ENCODE measurements at places on chromosomes 13 and 19.
A peak's percentile ranks its signal among the peaks of the same experiment; 100 is the strongest.

DNA sequence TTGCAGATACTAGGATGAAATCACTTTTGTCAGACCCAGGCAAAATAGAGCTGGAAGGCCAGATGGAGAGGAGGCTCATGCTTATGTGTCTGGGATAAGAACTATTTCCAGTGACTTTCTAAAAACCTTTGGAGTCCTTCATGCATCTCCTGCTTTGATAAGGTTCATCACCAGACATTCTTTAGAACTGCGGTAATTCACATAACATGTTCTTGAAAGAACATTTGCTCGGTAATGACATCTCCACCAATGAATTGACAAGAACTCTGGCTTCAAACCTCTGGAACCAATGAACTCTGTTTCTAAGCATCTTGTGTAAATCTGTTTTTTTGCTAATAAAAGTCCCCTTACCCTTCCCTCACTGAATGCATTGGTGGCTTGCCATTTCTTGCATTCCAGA lies 112.0 kb upstream of the KL start:
- no peaks in the 10 kb centered on the region for H3K36me3 ChIP-seq
- H3K4me3 ChIP-seq, result no peak overlapping the region
- no peaks in the 10 kb centered on the region for H3K4me1 ChIP-seq
- no peak for DNase-seq
- H3K27me3 ChIP-seq, result no peaks in the 10 kb centered on the region

DNA sequence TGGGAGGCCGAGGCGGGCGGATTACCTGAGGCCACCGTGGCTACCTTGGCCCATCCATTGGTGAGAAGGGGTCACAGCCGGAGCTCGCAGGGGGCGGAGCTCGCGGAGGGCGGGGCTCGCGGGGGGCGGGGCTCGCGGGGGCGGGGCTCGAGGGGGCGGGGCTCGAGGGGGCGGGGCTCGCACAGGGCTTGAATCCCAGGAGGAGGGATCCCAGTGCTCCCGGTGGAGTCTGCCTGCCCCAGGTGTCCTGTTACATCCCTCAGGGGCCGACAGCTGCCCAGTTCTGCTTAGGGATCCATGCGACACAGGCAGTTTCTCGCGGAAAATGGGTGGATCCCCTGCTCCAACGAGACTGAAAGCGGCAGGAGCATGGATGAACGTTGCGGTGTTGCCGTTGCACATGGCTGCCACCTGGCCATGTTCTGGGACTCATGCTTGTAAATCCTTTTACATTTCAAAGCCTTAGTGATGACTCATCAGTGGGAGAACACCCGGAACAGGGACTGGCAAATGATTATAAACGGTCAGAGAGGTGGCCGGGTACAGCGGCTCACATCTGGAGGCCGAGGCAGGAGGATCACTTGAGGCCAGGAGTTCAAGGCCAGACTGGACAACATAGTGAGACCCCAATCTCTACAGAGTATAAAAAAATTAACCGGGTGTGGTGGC lies 25.1 kb downstream of the TMPRSS9 start:
- H3K27me3 ChIP-seq, result no peaks in the 10 kb centered on the region
- H3K27ac ChIP-seq, result peak overlapping the region; percentile 42
- DNase-seq, result no peak
- H3K4me3 ChIP-seq, result no peak overlapping the region
- H3K4me1 ChIP-seq, result peaks cover 12% of the 10 kb centered on the region
- no peaks in the 10 kb centered on the region for H3K36me3 ChIP-seq

- peaks cover 5% of the 10 kb centered on the region for H3K36me3 ChIP-seq
- H3K27me3 ChIP-seq, result peaks cover 36% of the 10 kb centered on the region
- H3K4me3 ChIP-seq, result no peak overlapping the region
These were observed 5.6 kb upstream of the CD33 start for GRCh38 chr19:51219307-51219706.

GRCh38 chr13:111066544-111066943 lies 48.6 kb upstream of the ARHGEF7 start:
- peaks cover 8% of the 10 kb centered on the region for H3K4me1 ChIP-seq
- H3K36me3 ChIP-seq, result peaks cover 12% of the 10 kb centered on the region
- H3K27ac ChIP-seq, result peak overlapping the region; percentile 87

- DNase-seq, result no peak
- H3K27ac ChIP-seq, result no peak overlapping the region
- H3K4me1 ChIP-seq, result no peaks in the 10 kb centered on the region
- no peak overlapping the region for H3K4me3 ChIP-seq
These were observed 29.5 kb upstream of the RBM26 start for GRCh38 chr13:79435561-79435990.

DNA sequence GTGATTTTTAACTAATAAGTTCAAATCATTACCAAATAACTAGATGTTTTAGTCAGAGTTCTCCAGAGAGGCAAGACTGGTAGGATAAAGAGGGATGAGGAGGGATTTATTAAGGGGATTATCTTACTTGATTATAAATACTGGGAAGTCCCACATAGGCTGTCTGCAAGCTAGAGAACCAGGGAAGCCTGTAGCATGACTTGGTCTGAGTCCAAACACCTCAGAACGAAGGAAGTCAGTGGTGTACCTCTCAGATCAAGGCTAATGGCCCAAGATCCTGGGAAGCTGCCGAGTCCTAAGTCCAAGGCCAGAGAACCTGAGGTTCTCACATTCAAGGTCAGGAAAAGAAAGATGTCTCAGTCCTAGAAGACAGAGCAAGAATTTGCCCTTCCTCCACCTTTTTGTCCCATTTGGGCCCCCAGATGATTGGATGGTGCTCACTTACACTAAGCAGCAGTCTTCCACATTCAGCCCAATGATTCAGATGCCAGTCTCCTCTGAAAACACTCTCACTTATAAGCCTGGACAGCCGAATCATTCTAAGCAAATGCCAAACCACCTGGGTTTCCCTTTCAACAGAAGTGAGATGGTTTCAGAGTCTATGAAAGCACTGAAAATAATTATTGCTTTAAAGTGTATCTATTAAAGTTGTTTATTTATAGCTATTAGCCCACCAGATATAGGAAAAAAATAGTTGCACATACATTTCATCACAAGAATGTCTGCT lies 1599.2 kb downstream of the OLFM4 start:
- DNase-seq, result no peak
- no peak overlapping the region for H3K27ac ChIP-seq
- no peaks in the 10 kb centered on the region for H3K27me3 ChIP-seq
- no peaks in the 10 kb centered on the region for H3K4me1 ChIP-seq
- no peak overlapping the region for H3K4me3 ChIP-seq

- no peak overlapping the region for H3K27ac ChIP-seq
- peaks cover 19% of the 10 kb centered on the region for H3K4me1 ChIP-seq
- peaks cover 7% of the 10 kb centered on the region for H3K27me3 ChIP-seq
- peak overlapping the region; percentile 93 for H3K4me3 ChIP-seq
- DNase-seq, result peak; percentile 15
These were observed 263 bp downstream of the RHPN2 start for GRCh38 chr19:33064458-33064791.

DNA sequence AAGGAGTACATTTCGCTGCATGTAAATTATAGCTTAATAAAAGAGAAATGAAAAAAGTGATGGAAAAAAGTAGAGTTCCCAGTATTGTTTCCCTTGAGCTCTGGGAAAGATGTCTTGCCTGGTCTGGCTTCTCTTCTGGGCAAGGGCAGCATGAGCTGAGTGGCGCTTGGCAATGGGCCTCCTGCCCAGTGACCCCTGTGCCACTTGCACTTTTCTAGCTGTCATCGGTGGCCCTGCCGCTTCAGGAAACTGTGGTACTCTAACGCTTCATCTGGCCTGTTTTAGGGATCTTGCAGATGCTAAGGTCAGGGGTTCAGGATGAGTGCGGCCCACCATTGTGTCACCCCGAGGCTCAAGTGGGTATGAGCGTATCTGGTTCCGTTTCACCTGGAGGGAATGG lies 161.4 kb downstream of the MTUS2 start:
- H3K4me3 ChIP-seq, result no peak overlapping the region
- peaks cover 38% of the 10 kb centered on the region for H3K27me3 ChIP-seq
- DNase-seq, result no peak
- no peaks in the 10 kb centered on the region for H3K4me1 ChIP-seq

- no peak overlapping the region for H3K4me3 ChIP-seq
- peak overlapping the region; percentile 70 for H3K27ac ChIP-seq
- H3K4me1 ChIP-seq, result peaks cover 35% of the 10 kb centered on the region
- DNase-seq, result peak; percentile 29
- H3K36me3 ChIP-seq, result peaks cover 22% of the 10 kb centered on the region
These were observed 7.2 kb downstream of the SIN3B start for GRCh38 chr19:16836115-16837034.

DNA sequence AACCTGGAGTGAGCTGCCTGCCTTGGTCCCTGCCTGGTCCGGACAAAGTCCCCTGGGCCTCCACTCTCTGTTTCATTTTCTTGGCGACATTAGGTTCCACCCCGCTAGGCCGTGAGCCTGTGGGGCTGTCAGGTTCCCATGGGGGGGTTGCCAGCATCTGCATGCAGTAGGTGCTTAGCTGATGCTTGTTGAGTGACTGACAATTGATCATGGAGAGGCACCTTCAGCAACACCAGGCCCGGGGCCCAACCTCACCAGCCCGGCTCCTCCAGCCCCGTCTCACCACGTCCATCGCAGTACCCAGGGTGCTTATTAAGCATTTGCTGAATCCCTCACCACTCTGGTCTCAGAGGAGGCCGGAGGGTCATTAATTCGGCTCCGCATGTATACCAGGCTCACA lies 13.4 kb downstream of the MISP start:
- H3K4me1 ChIP-seq, result no peaks in the 10 kb centered on the region
- H3K27me3 ChIP-seq, result peaks cover 12% of the 10 kb centered on the region
- no peak overlapping the region for H3K27ac ChIP-seq
- no peak for DNase-seq

GRCh38 chr19:3313199-3313575 lies 53.2 kb upstream of the NFIC start:
- H3K36me3 ChIP-seq, result peaks cover 14% of the 10 kb centered on the region
- H3K27me3 ChIP-seq, result peaks cover 27% of the 10 kb centered on the region
- no peak for DNase-seq
- no peaks in the 10 kb centered on the region for H3K4me1 ChIP-seq

DNA sequence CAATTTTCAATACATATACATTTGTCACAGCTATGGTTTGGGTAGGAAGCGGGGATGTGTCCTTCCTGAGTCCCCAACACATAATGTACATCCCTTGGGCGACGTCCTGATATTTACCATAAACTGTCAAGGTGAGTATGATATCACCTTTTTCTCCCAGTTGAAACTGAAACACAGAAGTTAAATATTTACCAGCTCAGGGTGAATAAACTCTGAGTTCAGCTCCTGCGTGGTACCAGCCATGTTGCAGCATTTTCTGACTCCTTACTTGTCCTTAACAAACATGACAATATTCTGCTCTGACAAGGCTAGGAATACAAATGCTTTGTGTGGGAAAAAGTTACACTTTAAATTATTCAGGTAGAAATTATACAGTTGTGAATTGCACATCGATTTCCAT lies 294.2 kb downstream of the TEX29 start:
- DNase-seq, result no peak
- H3K36me3 ChIP-seq, result no peaks in the 10 kb centered on the region
- H3K4me3 ChIP-seq, result no peak overlapping the region
- H3K4me1 ChIP-seq, result no peaks in the 10 kb centered on the region
- H3K27ac ChIP-seq, result no peak overlapping the region

GRCh38 chr13:43357564-43357963 lies 334.2 kb downstream of the DNAJC15 start:
- peak overlapping the region; percentile 40 for H3K27ac ChIP-seq
- peaks cover 17% of the 10 kb centered on the region for H3K4me1 ChIP-seq
- H3K27me3 ChIP-seq, result no peaks in the 10 kb centered on the region
- H3K4me3 ChIP-seq, result no peak overlapping the region

DNA sequence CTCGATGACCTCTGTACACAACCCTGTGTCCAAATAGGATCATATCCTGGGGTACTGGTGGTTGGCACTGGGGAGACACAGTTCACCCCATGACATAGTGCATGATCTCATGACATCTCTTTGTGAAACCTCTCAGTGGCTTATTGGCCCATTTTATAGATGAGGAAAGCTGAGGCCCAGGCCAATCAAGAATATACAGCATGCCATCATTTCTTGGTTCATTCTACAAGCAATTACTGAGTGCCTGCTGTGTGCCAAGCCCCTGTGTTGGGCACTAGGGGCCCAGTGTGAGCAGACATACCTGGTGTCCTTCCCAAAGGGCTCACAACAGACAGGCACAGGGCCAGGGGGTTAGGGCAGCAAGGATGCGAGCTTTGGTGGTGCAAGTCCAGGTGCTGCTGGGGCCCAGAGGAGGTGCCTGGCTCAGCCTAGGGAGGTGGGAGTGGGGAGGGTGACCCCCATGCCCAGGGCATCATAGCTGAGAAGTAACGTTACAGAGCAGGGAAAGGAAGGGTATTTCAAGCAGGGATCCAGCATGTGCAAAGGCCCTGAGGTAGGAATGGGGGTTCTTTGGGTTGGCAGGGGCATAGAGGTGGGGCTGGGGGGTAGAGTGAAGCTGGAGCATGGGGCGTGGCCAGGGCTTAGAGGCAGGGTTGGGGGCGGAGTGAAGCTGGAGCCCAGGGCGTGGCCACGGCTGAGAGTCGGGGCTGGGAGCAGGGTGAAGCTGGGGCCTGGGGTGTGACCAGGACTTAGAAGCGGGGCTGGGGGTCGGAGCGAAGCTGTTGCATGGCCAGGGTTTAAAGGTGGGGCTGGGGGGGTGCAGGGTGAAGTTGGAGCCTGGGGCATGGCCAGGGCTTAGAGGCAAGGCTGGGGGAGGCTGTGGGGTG lies 20.7 kb downstream of the COLGALT1 start:
- no peak overlapping the region for H3K4me3 ChIP-seq
- peaks cover 35% of the 10 kb centered on the region for H3K36me3 ChIP-seq
- H3K27me3 ChIP-seq, result no peaks in the 10 kb centered on the region
- peaks cover 20% of the 10 kb centered on the region for H3K4me1 ChIP-seq

- DNase-seq, result no peak
- H3K4me3 ChIP-seq, result no peak overlapping the region
- H3K27me3 ChIP-seq, result no peaks in the 10 kb centered on the region
- no peak overlapping the region for H3K27ac ChIP-seq
These were observed 70.4 kb downstream of the ARHGAP35 start for GRCh38 chr19:46931202-46931601.

DNA sequence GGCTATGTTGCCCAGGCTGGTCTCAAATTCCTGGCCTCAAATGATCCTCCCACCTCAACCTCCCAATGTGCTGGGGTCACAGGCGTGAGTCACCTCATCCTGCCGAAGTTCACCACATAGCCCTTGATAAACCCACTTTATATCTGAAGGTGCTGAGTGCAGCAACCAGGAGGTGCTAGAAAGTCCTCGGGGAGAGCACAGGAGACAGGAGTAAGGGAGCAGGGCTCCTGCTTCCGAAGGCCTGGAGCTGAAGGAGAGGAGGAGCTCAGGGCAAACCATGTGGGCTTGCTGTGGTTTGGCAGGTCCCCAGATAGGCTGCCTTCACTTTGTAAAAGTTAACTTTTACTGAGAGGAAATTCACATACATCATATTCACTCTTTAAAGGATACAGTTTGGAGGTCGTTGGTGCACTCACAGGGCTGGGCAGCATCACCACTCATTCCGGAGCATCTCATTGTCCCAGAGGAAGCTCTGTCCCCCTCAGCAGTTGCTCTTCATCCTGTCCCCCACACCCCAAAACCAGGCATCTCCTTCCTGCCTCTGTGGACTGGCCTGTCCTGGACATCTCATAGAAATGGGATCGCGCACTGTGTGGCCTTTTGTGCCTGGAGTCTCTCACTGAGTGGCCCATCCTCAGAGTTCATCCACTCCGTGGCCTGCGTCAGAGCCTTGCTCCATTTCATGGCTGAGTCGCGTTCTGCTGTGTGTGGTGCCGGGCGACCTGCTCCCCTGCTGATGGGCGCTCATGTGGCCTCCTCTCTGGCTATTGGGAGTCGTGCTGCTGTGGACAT lies 49.5 kb downstream of the KDM4B start:
- no peak overlapping the region for H3K27ac ChIP-seq
- H3K4me1 ChIP-seq, result peaks cover 10% of the 10 kb centered on the region
- DNase-seq, result no peak
- H3K27me3 ChIP-seq, result no peaks in the 10 kb centered on the region

GRCh38 chr19:10797541-10798256 lies 38.3 kb downstream of the TMED1 start:
- no peak for DNase-seq
- peaks cover 10% of the 10 kb centered on the region for H3K4me1 ChIP-seq
- H3K27ac ChIP-seq, result peak overlapping the region; percentile 84
- H3K27me3 ChIP-seq, result no peaks in the 10 kb centered on the region

All from naive B cell (primary cell).